Stimulated activated CD4-positive, alpha-beta T cell treated with anti-CD3 and anti-CD28 coated beads, Interleukin-12 subunit alpha, Interleukin-12 subunit beta, amount 100 ng/mL, for 24 hours (primary cell): ENCODE measurements at places on chromosomes 5 and 9.

GRCh38 chr9:121075251-121076036 lies 689 bp downstream of the CNTRL start:
- peak; percentile 33 for DNase-seq

GRCh38 chr9:123926941-123927340 lies 3.0 kb downstream of the DENND1A start:
- DNase-seq: no peak

DNA sequence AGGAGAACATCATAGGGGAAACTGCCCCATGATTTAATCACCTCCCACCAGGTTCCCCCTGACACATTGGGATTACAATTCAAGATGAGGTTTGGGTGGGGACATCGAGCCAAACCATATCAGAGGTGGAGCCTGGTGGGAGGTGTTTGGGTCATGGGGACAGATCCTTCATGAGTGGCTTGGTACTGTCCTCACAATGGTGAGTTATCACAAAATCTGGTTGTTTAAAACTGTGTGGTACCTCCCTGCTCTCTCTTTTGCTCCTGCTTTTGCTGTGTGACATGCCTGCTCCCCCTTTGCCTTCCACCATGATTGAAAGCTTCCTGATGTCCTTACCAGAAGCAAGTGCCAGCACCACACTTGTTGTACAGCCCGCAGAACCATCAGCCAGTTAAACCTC lies 16.2 kb upstream of the ZFR start:
- no peak for DNase-seq

GRCh38 chr9:87497080-87497603 lies 525 bp upstream of the DAPK1 start:
- no peak for DNase-seq

GRCh38 chr5:138900281-138900965 lies 25.3 kb upstream of the LRRTM2 start:
- no peak for DNase-seq

DNA sequence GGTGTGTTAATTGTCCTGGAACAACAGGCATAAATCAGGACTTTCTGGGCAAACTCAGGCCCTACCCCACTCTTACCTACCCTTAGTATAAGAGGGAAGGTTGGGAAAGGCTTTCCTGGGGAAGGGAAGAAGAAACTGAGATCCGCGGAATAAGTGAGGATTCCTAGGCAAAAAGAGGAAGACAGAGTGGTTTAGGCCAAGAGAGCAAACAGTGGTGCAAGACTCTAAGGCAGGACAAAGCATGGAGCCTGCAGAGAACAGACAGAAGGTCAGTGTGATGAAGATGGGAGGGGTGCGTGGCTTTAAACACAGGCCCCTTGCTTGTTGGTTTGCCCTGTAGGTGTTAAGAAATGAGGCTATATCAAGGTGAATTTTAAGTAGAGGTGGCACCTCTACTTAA lies 69.4 kb downstream of the TMC1 start:
- no peak for DNase-seq

- no peak for DNase-seq
These were observed 95.9 kb upstream of the TNC start for GRCh38 chr9:115213818-115214334.
